Lung (tissue), 17 donors: ENCODE measurements at places on chromosomes 13 and 19. TPM values are rescaled to one million over a fixed set of nuclear protein-coding genes. Genes with fewer than 3 reads are reported as not detected.

DNA sequence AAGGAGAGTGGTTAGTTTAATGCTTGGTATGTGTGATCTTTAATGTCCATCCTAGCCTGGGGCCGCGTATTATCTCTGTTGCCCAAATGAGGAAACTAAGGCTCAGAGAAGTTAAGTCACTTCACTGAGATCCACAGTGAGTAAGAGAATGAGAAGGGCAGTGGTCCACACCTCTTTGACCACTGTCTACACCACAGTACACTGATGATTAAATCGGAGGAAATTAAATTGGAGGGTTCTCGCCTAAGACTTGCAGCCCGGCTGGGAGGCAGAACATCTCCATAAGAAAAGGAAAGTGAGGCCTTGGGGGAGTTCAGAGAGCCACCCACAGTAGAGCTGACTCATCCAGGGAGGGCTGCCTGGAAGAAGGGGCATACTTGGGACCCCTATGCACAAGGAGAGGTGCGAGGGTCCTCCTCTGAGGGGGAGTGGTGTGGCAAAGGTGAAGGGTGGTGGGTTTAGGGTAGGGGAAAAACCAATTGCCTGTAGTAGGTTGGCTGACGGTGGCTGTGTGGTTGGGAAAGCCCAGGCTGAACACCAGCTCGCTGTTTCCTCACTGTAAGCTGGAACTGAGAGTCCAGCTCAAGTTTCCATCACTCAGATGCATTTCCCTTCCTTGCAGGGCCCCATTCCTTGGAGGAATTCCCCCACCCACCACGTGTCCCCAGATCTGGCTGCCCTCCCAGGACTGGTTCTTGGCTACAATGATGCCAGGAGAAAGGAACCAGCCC lies 15.0 kb upstream of the DHRS12 start:
- DNase-seq = no peak

DNA sequence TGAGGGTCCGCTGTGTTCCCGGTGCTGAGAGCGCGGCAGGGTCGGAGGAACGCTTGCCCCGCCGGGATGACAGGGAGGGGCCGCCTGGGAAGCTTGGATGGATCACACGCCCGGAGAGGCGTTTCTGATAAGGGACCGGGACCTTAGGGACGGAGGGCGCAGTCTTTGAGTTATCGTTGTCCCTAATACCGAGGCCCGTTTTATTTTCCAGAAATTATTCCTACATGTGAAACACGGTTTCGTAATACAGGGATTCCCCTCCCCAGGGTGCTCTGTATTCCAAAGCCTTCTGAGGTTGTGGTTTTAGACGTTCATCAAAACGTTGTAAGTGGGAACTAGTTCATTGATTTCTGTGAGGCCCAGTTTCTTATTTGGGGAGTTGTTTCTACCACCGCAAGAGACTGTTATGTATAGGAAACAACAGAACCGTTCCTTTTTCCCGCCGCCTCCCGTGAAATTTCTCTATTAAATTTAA lies 752 bp downstream of the PDCD5 start:
- peak; percentile 25 for DNase-seq

DNA sequence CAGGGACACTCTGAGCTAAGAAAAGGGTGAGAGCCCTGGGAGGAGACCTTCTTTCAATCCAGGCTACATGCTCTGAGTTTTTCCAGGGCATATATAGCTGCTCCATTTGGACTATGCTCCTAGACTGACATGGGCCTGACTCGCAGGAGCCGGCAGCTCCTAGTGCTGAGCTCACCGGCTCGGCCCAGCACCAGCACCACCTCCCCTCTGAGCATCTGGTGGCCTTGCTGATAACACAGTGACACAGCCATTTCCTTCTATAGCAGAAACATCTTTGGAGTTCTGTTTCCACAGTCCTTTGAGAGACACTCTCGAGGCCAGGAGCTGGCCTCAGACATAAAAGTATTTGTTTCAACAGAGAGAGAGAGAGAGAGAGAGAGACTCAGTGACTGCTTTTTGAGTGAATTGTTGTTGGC lies 184.9 kb downstream of the TM9SF2 start:
- DNase-seq = peak; percentile 49

Gene THSD8
- total RNA-seq = 1.8 TPM

Gene OR7A5
- not detected for total RNA-seq

Gene VN1R2
- not detected for total RNA-seq
